ENCODE measurements at places on chromosomes 3 and 15. TPM values are rescaled to one million over a fixed set of nuclear protein-coding genes. Genes with fewer than 3 reads are reported as not detected.

Gene ZNF717
- 2.4 TPM for total RNA-seq

Gene HRG
- not detected for total RNA-seq

Gene RASGRP1
- 0.50 TPM for total RNA-seq

Gene TNFAIP8L3
- total RNA-seq: 1.1 TPM

Gene GMPPB
- total RNA-seq: 21.4 TPM

Gene TMEM158
- total RNA-seq: 14.1 TPM

Gene PRRT3
- 2.4 TPM for total RNA-seq

Gene CISH
- 0.75 TPM for total RNA-seq

DNA sequence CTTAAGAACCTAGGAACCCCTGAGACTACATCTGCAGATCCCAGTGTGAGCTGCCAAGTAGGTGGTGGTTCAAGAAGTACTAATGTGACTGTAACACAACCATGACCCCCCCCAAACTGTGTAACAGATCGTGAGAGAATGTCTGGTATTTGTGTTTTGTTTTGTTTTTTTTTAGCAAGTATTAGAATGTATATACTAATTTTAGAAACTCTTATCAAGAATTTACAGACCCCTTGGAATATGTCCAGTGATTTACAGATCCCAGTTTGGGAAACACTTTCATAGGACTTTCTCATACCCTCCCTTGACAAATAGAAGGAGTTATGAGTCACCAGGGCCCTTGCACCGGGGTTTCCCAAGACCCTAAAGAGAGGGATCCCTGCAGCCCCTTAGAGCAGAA lies 79.8 kb downstream of the SEMA5B start:
- H3K27ac ChIP-seq: no peak overlapping the region
- peaks cover 14% of the 10 kb centered on the region for H3K27me3 ChIP-seq
- peak; percentile 9 for DNase-seq
- no peak overlapping the region for H3K4me3 ChIP-seq
- H3K4me1 ChIP-seq: no peaks in the 10 kb centered on the region

DNA sequence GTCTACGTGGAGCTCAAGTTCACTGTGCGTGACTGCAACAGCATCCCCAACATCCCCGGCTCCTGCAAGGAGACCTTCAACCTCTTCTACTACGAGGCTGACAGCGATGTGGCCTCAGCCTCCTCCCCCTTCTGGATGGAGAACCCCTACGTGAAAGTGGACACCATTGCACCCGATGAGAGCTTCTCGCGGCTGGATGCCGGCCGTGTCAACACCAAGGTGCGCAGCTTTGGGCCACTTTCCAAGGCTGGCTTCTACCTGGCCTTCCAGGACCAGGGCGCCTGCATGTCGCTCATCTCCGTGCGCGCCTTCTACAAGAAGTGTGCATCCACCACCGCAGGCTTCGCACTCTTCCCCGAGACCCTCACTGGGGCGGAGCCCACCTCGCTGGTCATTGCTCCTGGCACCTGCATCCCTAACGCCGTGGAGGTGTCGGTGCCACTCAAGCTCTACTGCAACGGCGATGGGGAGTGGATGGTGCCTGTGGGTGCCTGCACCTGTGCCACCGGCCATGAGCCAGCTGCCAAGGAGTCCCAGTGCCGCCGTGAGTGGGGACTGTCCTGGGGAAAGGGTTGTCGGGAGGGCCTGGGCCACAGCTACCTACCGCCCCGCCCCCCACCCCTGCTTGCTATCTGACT lies 11.2 kb downstream of the EPHB3 start:
- H3K27me3 ChIP-seq: no peaks in the 10 kb centered on the region
- no peak overlapping the region for H3K4me3 ChIP-seq
- no peak for DNase-seq
- H3K27ac ChIP-seq: no peak overlapping the region

GRCh38 chr15:91849749-91850161 lies 3.8 kb upstream of the SLCO3A1 start:
- DNase-seq: peak; percentile 37
- H3K27me3 ChIP-seq: peaks cover 3% of the 10 kb centered on the region
- no peak overlapping the region for H3K4me3 ChIP-seq
- H3K4me1 ChIP-seq: peaks cover 10% of the 10 kb centered on the region
- H3K27ac ChIP-seq: no peak overlapping the region

GRCh38 chr3:62201438-62202035 lies 171.8 kb downstream of the FEZF2 start:
- H3K4me1 ChIP-seq: no peaks in the 10 kb centered on the region
- H3K27me3 ChIP-seq: no peaks in the 10 kb centered on the region
- no peak overlapping the region for H3K4me3 ChIP-seq
- peak; percentile 7 for DNase-seq
- H3K36me3 ChIP-seq: no peaks in the 10 kb centered on the region

GRCh38 chr3:32840086-32840841 lies 22.5 kb downstream of the TRIM71 start:
- H3K27me3 ChIP-seq: peaks cover 12% of the 10 kb centered on the region
- H3K4me3 ChIP-seq: no peak overlapping the region
- H3K36me3 ChIP-seq: no peaks in the 10 kb centered on the region
- no peak for DNase-seq
- H3K27ac ChIP-seq: no peak overlapping the region
- no peaks in the 10 kb centered on the region for H3K4me1 ChIP-seq

- H3K4me1 ChIP-seq: no peaks in the 10 kb centered on the region
- no peaks in the 10 kb centered on the region for H3K27me3 ChIP-seq
- no peak overlapping the region for H3K27ac ChIP-seq
- H3K36me3 ChIP-seq: no peaks in the 10 kb centered on the region
- no peak for DNase-seq
Observed at GRCh38 chr15:27086149-27086548, 115.2 kb downstream of the GABRG3 start.

GRCh38 chr15:55348281-55348778 lies 29.3 kb downstream of the PIGB start:
- H3K36me3 ChIP-seq: peaks cover 2% of the 10 kb centered on the region
- H3K4me3 ChIP-seq: no peak overlapping the region
- DNase-seq: no peak
- no peaks in the 10 kb centered on the region for H3K4me1 ChIP-seq
- H3K27me3 ChIP-seq: no peaks in the 10 kb centered on the region

- peaks cover 21% of the 10 kb centered on the region for H3K4me1 ChIP-seq
- H3K36me3 ChIP-seq: no peaks in the 10 kb centered on the region
- no peak overlapping the region for H3K27ac ChIP-seq
- H3K27me3 ChIP-seq: no peaks in the 10 kb centered on the region
- no peak for DNase-seq
Observed at GRCh38 chr3:141456301-141456625, 30.6 kb upstream of the RASA2 start.

- H3K27ac ChIP-seq: no peak overlapping the region
- peaks cover 4% of the 10 kb centered on the region for H3K27me3 ChIP-seq
- H3K4me3 ChIP-seq: no peak overlapping the region
Observed at GRCh38 chr3:170542704-170543103, 43.2 kb downstream of the SLC7A14 start.

DNA sequence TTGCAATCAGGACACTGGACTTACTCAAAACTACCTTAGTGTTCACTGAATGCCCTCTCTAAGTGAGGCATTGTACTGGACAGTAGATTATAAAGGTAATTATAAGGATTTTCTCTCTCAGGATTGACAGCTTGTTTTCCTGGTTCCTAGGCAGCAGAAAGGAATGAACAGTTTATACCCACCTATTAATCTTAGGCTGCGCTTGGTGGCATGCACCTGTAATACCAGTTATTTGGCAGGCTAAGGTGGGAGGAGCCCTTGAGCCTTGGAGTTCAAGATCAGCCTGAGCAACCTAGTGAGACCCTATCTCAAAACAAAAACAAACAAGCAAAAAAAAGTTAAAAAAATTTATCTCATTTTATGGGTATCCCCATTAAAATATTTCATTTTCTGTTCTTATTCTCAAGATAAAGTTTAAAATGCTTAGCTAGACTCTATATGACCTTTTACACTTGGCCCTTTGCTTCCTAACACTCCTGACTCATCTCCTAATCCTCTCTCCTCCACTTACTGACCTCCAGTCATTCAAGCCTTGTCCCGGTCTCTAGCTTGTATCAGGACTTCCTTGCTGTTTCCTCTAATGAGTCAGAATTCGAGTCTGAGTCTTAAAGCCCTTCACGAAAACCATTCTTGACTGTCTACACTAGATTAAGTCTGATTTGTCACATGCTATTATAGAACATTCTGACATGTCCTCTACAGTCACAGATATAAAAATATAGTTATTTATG lies 348.6 kb downstream of the NLGN1 start:
- peaks cover 34% of the 10 kb centered on the region for H3K4me1 ChIP-seq
- no peak overlapping the region for H3K27ac ChIP-seq
- H3K4me3 ChIP-seq: no peak overlapping the region
- DNase-seq: peak; percentile 67
- H3K27me3 ChIP-seq: no peaks in the 10 kb centered on the region
- H3K36me3 ChIP-seq: no peaks in the 10 kb centered on the region

GRCh38 chr3:143825513-143825912 lies 22.8 kb downstream of the SLC9A9 start:
- H3K4me1 ChIP-seq: no peaks in the 10 kb centered on the region
- no peak overlapping the region for H3K4me3 ChIP-seq
- no peak for DNase-seq
- no peaks in the 10 kb centered on the region for H3K36me3 ChIP-seq
- no peaks in the 10 kb centered on the region for H3K27me3 ChIP-seq
- no peak overlapping the region for H3K27ac ChIP-seq

GRCh38 chr15:28934645-28935044 lies 48.9 kb downstream of the APBA2 start:
- no peaks in the 10 kb centered on the region for H3K27me3 ChIP-seq
- no peak overlapping the region for H3K4me3 ChIP-seq
- no peak for DNase-seq
- H3K36me3 ChIP-seq: no peaks in the 10 kb centered on the region
- H3K27ac ChIP-seq: no peak overlapping the region

DNA sequence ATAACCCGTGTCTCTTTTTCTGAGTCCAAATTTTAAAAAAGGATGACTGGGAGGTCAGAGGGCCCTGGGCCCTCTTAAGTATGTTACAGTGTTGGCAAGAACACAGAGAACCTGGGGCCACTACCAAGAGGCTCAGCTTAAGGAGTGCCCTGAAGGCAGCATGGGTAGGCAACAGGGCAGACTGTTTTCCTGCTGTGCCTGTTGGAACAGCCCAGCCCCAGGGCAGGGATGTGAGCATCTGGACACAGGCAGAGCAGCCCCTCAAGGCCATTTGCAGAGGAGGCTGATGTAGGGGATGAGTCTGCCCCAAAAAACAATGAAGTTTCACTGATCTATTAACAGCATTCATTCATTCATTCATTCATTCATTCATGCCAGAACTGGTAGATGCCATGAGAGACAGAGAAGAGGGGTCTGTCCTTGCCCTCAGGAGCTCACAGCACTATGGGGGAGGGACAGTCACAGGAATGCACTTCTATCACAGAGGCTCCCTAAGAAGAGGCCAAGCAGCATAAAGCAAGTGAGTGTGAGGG lies 2.2 kb upstream of the LTF start:
- H3K27me3 ChIP-seq: peaks cover 39% of the 10 kb centered on the region
- H3K4me3 ChIP-seq: no peak overlapping the region

DNA sequence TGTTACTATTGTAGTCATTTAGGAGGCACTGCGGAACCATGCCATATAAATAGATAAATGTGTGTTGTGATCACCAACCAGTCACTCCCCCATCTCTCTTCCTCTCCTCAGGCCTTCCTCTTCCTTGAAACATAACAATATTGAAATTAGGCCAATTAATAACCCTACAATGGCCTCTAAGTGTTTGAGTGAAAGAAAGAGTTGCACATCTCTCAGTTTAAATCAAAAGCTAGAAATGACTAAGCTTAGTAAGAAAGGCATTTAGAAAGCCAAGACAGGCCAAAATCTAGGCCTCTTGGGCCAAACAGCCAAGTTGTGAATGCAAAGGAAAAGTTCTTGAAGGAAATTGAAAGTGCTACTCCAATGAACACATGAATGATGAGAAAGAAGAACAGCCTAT lies 8.1 kb upstream of the DNASE1L3 start:
- no peaks in the 10 kb centered on the region for H3K36me3 ChIP-seq
- DNase-seq: no peak
- peaks cover 10% of the 10 kb centered on the region for H3K27me3 ChIP-seq
- no peak overlapping the region for H3K4me3 ChIP-seq
- H3K27ac ChIP-seq: no peak overlapping the region

DNA sequence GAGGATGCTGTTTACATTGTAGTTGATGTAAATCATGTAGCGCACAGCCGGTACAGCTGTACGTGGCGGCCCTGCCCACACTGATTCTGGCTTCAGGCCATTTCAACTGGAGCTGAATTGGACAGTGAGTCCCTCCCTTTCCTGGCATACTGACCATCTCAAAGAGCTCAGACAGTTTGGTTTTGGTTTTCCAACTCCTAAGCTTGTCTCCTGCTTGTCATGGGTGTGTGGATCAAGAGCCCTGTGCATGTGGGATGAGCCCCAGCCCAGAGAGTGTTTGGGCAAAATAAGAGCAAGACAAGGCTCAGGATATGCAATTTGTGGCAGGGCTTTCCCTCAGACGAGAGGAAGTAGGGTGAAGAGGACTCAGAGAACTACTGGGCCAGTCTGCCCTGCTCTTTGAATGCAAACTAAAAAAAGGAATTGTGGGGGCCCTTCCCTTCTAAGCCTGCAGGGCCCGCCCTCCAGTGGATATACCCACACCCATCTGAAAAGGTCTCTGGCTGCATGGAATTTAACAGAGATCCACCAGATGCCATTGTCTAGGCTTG lies 13.3 kb downstream of the ITGA11 start:
- H3K36me3 ChIP-seq: no peaks in the 10 kb centered on the region
- DNase-seq: peak; percentile 73
- H3K27ac ChIP-seq: no peak overlapping the region

DNA sequence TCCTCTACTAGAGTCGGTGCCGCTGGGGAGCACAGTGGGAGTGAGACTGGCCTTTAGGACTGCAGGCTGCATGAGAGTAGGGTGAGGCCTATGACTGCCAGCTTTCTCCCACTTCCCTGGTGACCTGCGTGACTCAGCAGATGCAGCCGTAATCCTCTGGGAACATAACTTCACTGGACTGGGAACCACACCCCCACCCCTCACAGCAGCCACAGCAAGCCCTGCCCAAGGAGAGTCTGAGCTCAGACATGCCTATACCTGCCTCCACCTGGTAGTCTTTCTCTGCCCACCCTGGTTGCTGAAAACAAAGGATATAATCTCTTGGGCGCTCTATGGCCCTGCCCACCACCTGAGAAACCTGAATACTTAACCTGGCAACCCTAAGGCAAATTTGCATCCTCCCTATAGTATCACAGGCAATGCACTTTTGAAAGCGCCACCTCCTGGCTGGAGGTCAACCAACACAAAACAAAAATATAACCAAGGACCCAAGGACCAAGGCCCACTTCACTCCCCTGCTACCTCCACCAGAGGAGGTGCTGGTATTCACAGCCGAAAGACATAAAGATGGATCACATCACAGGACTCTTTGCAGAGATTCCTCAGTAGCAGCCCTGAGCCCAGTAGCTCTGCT lies 308.9 kb downstream of the CTNNB1 start:
- no peaks in the 10 kb centered on the region for H3K36me3 ChIP-seq
- no peaks in the 10 kb centered on the region for H3K4me1 ChIP-seq
- peak; percentile 22 for DNase-seq
- no peak overlapping the region for H3K4me3 ChIP-seq
